ENCODE measurements at places on chromosomes 3 and 15.

DNA sequence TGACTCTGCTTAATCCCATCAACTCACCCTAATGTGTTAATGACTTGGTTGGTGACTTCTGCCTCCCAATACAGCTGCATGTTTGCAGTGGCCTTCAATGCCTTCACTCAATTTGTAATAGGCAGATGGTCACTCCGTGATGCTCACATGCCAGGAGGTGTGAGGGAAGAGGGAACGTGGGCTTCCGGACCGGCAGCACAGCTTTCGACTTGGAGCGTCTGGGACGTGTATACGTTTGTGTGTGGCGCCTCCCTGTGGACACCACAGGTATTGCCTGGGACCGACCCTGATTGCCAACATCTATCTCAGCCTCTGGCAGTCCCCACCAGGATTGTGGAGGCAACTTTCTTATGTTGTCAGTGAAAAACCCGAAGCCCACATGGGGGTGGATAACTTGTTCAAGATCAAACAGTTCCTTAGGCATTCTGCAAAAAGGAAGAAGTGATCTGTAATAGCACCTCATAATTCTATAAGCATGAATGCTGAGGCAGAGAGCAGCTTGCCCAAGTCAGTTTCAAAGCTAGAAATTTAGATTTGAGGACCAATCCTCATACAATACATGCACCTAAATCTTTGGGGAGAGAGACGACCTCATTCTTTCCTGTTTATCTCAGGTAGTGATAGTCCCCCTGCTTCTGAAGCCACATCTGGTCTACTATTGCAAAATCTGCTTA, 16.9 kb downstream of the MRPL46 start:
- no peak overlapping the region for H3K27ac ChIP-seq
- H3K27me3 ChIP-seq = peaks cover 7% of the 10 kb centered on the region
- H3K36me3 ChIP-seq = no peaks in the 10 kb centered on the region
- H3K4me1 ChIP-seq = peaks cover 3% of the 10 kb centered on the region
- peak; percentile 66 for DNase-seq
- H3K4me3 ChIP-seq = no peak overlapping the region

- no peak overlapping the region for H3K4me3 ChIP-seq
- DNase-seq = no peak
- H3K4me1 ChIP-seq = no peaks in the 10 kb centered on the region
- no peak overlapping the region for H3K27ac ChIP-seq
- H3K27me3 ChIP-seq = no peaks in the 10 kb centered on the region
- H3K36me3 ChIP-seq = no peaks in the 10 kb centered on the region
Measured at GRCh38 chr15:92157666-92158298, 235.9 kb upstream of the ST8SIA2 start.

DNA sequence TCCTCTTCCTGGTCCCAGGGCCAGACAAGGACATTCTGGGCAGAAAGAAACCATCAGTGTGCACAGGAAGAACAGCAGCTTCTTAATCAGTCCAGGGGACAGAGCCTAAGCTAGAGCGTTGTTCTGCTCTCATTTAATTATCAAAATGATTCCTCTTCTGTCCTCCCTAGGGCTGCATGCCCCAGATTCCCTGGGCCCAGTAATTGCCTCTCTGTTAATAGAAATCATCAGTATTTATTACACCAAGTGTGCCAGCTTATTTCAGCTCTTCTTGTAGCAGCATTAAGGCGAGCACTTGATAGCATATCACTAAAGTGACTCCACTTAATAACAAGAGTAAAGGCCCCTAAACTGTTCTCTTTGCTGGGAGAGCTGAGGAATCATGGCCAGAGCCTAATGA, 72.1 kb downstream of the WDR76 start:
- no peak for DNase-seq
- H3K27me3 ChIP-seq = no peaks in the 10 kb centered on the region
- H3K27ac ChIP-seq = no peak overlapping the region
- H3K4me3 ChIP-seq = no peak overlapping the region
- peaks cover 2% of the 10 kb centered on the region for H3K4me1 ChIP-seq

DNA sequence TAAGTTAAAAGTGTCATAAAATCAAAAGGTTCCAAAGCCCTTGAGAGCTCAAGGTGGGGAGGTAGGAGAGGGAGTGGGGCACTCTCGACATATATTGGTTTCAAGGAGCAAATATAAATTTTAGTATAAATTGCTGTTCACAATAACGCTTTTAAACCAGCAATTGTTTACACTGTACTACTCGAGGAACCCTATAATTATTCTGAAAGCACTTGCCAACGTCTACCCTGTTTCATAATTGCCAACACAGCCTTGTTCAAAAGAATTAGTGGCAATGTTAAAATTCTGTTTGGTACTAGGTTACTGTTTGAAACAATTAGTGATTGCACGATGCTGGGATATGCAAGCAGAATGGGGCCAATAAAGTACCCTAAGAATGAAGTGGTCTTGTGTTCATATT, 76.3 kb upstream of the ICE2 start:
- H3K4me1 ChIP-seq = no peaks in the 10 kb centered on the region
- no peak for DNase-seq
- H3K36me3 ChIP-seq = no peaks in the 10 kb centered on the region
- H3K4me3 ChIP-seq = no peak overlapping the region
- no peak overlapping the region for H3K27ac ChIP-seq
- H3K27me3 ChIP-seq = no peaks in the 10 kb centered on the region

DNA sequence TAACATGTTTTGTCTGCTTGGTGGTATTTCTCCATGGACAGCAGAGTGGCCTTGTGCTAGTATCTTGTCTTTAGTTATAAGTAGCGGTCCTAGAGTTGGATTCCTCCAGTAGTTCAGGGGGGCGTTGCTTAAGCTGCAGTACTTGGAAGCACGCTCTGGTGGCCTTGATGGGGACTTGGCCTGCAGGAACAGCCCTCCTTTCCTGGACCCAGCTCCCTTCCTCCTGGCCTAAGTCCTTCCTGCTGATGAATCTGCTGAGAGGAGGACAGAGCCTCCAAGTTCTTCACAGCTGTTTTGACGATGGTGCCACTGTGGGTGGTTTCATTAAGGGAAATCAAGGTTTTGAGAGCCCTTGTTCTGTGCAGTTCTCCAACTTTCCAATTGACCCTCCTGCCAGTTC, 38.6 kb upstream of the SEC22A start:
- H3K4me1 ChIP-seq = no peaks in the 10 kb centered on the region
- DNase-seq = no peak
- H3K27ac ChIP-seq = no peak overlapping the region

- H3K36me3 ChIP-seq = peaks cover 5% of the 10 kb centered on the region
- peak within 1 kb of the TSS; percentile 35 for H3K27ac ChIP-seq
- DNase-seq = peak; percentile 93
- H3K4me3 ChIP-seq = peak within 1 kb of the TSS; percentile 97
- H3K4me1 ChIP-seq = peaks cover 10% of the 10 kb centered on the region
Measured at GRCh38 chr3:15064835-15065549, at the start of gene MRPS25. MRPS25 (minus strand) TSS chr3:15065315; CDS start chr3:15065194, 121 bp downstream.

GRCh38 chr3:183534249-183534648, 21.3 kb downstream of the KLHL6 start:
- H3K36me3 ChIP-seq = no peaks in the 10 kb centered on the region
- peak; percentile 33 for DNase-seq
- H3K27ac ChIP-seq = no peak overlapping the region
- H3K27me3 ChIP-seq = peaks cover 13% of the 10 kb centered on the region
- peaks cover 13% of the 10 kb centered on the region for H3K4me1 ChIP-seq
- H3K4me3 ChIP-seq = no peak overlapping the region

GRCh38 chr3:149936812-149937230, 33.9 kb downstream of the PFN2 start:
- peak; percentile 77 for DNase-seq
- H3K27me3 ChIP-seq = no peaks in the 10 kb centered on the region
- peaks cover 15% of the 10 kb centered on the region for H3K36me3 ChIP-seq

- H3K4me3 ChIP-seq = no peak overlapping the region
- H3K27ac ChIP-seq = no peak overlapping the region
- DNase-seq = no peak
- H3K27me3 ChIP-seq = no peaks in the 10 kb centered on the region
Measured at GRCh38 chr3:146386936-146387335, 82.4 kb downstream of the PLSCR2 start.

DNA sequence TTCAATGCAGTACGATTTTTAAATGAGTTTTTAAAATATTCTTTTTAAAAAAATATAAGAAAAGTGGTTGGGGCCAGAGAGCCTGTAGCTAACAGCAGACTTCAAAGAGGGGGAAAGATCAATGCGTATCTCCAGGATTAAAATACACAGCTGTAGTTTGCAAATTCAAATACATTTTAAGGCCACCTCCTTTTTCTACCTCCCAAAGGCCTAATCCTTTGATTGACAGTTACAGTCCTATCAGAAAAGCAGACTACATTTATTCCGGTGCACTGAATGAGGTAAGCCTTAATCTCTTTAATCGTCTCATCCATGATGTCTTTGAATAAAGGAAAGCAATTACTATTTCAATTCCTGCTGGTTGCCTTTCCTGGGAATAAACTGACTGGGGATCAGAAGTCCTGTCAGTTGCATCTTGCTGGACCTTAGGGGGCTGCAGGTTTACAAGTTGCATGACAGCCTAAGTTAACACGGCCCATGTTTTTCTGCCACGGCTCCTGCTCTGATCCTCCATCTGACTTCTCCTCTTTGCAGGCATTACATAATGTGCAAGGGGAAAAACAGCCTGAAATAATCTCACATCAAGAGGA, 51.7 kb downstream of the CADPS start:
- H3K4me3 ChIP-seq = no peak overlapping the region
- no peak overlapping the region for H3K27ac ChIP-seq
- DNase-seq = no peak
- H3K36me3 ChIP-seq = no peaks in the 10 kb centered on the region

GRCh38 chr3:4551051-4551711, 58.0 kb downstream of the ITPR1 start:
- no peak overlapping the region for H3K4me3 ChIP-seq
- H3K27ac ChIP-seq = no peak overlapping the region
- DNase-seq = peak; percentile 19
- H3K36me3 ChIP-seq = no peaks in the 10 kb centered on the region
- no peaks in the 10 kb centered on the region for H3K27me3 ChIP-seq

DNA sequence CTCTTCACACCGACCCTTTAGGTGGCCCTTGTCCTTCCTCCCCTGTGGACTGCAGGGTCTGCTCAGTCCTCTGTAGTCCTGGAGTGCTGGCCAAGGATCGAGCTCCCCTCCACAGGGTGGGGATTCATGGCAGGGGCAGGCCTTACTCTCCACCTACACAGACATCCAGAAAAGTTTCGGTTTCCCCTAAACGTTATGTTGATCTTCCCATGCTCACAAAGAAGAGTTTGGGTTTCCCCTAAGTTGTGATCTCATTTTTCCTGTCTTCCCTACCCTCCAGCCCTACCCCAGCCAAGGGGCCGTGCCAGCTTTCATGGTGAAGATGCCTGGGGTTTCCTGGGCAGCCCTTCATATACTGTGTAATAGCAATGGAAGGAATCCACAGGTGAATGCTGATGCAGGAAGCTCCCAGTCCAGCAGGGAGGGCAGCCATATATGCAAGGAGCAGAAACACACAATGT, 10.3 kb downstream of the STOML1 start:
- peak; percentile 47 for DNase-seq
- H3K27ac ChIP-seq = peak overlapping the region; percentile 99
- H3K36me3 ChIP-seq = peaks cover 19% of the 10 kb centered on the region
- no peaks in the 10 kb centered on the region for H3K27me3 ChIP-seq
